Fibroblast of skin of left biceps (primary cell): ENCODE measurements at places on chromosomes 11 and 22.
A peak's percentile ranks its signal among the peaks of the same experiment; 100 is the strongest.

DNA sequence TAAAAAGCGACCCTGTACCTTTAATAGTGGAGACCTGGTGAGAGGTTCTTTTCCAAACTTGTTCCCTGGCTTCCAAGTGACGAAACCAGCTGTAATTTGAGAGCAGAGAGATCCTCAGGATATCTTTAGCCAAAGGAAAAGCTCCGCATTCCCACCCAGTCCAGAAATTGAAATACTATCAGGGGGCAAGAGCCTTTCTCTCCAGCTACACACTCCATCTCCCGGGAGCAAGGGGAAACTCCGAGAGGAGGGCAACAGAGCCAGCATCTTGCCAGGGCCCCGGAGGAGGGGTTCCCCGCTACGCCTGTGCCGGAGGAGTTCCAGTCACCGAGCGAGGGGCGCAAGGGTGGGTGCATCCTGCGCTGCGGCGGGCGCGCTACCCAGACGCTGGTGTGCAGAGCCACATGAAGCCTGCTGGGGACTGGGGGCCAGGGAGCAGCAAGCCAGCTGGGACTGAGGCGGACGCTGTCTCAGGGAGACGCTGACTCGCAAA, at the start of gene FIBIN:
FIBIN (plus strand) TSS at position 148 of the 493 bp plus-strand sequence. CDS start 415 bp downstream, outside the sequence.
- DNase-seq: peak; percentile 67

- no peak for DNase-seq
Observed at GRCh38 chr11:68840661-68841653, 759 bp downstream of the CPT1A start.

GRCh38 chr11:36402568-36403170, 106.6 kb downstream of the PRR5L start:
- no peak for DNase-seq

- no peak for DNase-seq
Observed at GRCh38 chr22:48644997-48645396, 1182.7 kb downstream of the BRD1 start.

DNA sequence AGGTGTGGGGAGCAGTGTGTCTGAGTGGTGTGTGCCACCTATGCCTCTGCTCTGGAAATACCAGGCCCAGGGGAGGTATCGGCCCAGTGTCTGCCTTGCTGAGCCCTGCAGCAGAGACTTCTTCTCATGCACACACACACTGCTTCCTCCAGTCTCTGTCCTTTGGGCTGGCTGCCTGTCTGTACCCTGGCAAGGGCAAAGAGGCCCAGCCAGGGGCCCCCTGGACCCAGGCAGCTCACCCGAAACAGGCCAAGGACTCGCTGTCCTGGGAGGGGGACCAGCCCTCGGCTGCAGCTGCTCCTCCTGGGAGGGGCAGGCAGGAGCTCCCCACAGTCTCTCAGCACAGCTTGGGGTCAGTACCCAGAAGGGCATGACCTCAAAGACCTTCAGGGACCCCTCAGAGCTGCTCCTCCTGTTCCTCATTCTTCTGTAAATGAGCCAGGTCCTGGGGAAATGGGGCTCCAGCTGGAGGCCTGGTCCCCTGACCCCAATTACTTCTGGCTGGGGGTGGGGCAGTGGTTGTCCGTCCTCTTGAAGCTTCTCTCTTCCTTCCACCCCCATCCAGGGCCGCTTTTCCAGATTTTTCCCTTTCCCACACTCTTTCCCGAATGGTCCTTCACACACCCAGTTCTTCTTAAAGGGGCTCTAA, 24.5 kb upstream of the ALX4 start:
- DNase-seq: no peak

GRCh38 chr11:10633261-10633660, 60.3 kb downstream of the IRAG1 start:
- no peak for DNase-seq

DNA sequence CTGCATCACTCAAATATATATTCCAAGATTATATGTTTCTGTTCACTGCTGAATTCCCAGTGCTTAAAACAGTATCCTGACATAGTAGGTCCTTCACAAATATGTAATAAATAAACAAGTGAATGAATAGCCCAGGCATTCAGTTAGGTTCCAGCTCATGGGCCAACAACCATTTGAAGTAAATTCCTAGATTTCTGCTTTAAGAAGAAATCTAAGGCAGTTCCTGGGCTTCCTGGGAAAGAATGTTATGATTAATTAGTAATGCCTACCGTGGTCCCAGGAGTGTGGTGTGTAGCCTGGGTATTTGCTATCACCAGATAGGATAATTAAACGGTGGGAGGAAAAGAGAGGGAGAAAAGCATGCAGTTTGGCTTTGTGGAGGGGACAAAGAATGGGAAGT, 576.8 kb downstream of the SOX6 start:
- DNase-seq: no peak

DNA sequence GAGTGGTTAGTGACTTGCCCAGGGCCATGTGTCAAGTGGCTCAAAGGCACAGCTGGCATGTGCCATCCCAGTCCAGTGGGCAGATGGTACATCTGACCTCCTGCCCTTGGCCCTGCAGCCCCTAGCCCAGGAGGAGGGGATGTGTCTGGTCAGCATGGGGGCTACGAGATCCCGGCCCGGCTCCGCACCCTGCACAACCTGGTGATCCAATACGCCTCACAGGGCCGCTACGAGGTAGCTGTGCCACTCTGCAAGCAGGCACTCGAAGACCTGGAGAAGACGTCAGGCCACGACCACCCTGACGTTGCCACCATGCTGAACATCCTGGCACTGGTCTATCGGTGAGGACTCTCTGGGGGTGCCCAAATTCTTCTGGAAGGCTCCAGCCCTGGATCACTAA, 5.7 kb upstream of the RAB1B start:
- no peak for DNase-seq

- DNase-seq: peak; percentile 100
Observed at GRCh38 chr11:8604078-8604723, 10.2 kb upstream of the STK33 start.

DNA sequence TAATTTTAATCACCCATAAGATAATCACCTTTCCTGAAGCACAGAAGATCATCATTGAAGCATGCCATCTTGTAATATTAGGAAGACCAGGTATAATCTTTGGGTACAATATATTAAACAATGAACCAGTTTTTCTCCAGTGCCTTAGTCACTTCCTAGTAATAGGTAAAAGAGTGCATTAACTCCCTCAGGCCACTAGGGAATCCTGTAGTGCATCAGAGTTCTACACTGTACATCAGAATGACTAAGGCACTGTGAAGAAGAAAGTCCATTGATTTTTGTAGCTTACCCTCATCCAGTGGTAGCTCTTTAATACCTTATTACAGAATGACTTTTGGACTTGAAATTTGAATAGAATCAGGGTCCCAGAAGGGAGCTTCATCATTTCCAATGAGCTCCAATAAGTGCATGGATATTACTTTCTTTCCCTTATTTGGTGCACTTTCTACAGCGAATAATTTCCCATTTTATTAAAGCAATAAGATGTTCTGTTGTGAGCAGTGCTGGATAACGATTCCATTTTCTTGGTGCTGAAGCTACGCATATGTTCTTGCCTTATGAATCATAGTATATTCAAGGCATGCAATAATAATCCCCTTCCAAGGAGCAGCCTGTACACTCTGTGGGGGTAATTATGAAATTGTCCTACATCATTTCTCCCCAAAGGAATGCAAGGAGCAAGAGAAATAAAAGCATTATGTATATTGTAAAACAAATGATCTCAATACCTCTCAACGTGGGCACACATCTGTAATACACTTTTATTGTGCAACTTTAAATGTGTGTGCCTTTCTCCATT, 4.7 kb downstream of the C11orf87 start:
- DNase-seq: no peak

DNA sequence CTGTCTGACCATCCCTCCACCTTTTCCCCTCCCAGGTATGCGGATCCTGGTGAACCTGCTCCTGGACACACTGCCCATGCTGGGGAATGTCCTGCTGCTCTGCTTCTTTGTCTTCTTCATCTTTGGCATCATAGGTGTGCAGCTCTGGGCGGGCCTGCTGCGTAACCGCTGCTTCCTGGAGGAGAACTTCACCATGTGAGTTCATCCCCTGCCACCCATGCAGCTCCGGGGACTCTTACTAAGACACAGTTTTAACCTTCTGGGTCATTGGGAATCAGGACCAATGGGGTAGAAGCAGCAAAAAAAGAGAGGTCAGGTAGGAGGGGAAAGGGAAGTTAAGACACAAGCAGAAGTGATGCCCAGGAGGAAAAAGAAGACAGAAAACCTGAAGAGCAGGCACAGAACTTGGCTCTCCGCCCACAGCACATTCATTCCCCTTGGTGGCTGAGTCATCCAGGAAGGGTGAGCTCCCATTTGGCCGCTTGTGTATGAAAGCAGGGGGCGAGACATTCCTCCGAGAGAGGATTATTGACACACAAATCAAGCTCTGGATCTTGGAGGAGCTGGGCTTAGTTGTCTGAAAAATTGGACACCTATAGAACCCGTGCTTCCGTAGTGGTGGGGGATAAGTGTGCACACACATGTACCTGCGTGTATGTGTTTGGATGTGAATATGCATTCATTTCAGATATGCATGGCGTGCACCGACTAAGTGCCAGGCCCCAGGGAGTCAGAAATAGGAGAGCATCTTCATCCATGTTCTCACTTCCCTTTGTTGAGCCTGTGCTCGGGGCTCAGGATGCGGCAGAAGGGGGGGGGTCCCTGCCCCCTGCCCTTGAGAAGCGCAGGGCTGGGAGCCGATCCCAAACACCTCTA, 64.2 kb downstream of the CACNA1I start:
- peak; percentile 67 for DNase-seq

DNA sequence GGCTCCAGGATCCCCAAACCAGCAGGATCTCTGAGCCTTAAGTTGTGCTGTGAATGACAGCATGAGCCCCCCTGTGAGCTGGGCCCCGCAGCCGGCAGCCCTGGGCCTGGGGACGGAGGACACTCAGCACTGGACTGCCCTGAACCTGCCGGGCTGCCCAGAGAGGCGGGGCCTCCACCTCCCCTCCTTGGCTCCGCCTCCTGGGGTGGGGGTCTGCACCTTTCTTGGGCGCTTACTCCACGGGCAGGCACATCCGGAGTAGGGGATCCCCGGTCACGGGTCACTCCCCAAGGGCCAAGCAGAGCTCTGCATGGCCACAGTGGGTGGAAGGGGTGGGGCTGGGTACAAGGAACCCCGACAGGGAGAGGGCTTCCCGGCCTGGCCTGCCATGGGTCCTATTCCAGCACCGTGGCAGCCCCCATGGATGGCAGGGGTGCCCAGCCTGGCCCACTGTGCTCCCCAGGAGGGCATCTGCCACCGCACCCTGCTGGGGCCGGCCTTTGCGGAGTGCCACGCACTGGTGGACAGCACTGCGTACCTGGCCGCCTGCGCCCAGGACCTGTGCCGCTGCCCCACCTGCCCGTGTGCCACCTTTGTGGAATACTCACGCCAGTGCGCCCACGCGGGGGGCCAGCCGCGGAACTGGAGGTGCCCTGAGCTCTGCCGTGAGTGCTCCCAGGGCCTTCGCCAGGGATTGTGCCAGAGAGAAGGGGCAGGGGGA, 5.4 kb downstream of the MUC5B start:
- DNase-seq: no peak

DNA sequence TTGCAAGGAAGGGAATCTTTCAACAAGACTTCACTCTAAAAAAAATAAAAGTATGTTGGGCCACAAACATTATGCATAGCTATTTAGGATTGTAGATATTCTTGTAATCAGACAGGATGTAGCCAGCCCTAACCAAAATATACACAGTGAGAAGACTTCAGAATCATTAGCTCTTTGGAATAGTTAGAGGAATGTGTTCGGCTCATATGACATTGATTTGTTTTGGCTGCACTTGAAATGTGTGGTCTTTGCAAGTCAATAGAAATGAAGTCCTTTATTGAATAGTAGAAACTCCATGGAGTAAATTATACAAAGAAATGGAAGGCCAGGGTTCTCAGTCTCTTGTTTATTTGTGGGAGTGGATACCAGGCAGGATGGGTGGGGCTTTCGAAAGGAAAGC, 692.1 kb downstream of the NTM start:
- DNase-seq: peak; percentile 32

DNA sequence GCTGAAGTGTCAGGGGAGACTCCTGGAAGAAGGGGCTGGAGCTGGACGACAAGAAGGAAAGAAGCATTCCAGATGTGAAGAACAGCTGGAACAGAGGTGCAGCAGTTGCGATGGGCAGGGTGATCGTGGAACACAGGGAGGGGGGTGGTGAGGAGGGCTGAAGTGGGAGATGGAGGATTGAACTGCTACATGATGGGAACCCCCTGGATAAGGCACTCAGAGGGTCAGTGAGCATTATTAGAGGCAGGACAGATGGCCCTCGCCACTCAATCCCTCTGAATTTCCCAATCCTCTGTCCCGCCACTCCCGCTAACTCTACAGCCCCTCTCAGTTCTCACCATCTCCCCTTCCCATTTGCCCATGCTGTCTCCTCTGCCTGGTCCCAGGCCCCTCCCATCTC, 14.0 kb downstream of the SERPINH1 start:
- DNase-seq: no peak
